Memory B cell (primary cell): ENCODE measurements at places on chromosomes 11 and 22.

DNA sequence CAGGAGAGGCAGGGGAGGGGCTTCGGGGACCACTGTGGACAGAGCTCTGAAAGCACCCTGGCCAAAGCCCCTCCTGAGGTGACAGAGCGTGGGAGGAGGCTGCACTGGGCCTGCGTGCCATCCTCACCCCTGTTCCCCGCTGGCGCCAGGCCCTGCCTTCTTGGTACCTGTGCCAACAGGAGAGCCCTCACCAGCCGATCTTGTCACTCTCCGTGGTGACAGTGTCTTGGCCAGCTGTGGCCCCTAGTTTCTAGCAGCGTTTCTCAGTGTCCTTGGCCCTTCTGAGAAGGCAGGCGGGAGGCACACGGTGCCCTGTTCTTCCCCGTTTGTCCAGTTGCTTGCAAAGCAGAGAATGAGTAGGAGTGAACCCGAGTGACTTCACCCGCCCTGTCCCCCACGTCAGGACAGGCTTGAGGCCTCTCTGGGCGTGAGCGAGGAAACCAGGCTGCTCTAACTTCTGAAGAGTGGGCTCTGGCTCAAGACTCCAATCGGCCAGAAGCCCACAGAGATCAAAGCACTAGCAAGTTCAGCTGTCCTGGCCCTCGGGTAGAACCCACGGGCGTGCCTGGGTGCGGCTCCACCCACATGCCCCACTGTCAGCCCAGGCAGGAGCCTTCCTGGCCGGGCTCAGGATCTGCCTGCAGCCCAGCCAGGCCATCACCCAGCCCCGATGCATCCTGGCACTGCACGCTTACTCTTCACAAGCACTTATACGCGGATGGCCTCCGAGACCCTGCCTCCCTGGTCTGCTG, 60.2 kb upstream of the EMID1 start:
- no peak for DNase-seq

DNA sequence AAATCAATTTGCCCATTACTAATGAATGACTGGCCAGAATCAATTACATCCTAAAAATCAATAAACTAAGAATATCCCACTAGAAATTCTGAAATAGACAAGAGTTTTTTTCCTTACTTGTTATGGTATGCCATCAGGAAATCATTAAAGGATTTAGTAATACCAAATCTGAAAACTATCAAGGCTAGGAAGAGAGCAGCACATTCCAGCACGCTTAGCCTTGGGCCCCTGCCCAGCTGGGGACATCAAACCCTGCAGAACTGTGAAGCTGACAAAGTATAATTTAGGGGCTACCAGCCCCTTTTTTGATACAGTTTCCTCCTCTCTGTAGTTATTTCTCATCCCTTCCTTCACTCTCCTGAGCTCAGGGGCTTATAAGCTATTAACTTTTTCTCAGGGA, 247.8 kb upstream of the ZC3H12C start:
- DNase-seq, result no peak

DNA sequence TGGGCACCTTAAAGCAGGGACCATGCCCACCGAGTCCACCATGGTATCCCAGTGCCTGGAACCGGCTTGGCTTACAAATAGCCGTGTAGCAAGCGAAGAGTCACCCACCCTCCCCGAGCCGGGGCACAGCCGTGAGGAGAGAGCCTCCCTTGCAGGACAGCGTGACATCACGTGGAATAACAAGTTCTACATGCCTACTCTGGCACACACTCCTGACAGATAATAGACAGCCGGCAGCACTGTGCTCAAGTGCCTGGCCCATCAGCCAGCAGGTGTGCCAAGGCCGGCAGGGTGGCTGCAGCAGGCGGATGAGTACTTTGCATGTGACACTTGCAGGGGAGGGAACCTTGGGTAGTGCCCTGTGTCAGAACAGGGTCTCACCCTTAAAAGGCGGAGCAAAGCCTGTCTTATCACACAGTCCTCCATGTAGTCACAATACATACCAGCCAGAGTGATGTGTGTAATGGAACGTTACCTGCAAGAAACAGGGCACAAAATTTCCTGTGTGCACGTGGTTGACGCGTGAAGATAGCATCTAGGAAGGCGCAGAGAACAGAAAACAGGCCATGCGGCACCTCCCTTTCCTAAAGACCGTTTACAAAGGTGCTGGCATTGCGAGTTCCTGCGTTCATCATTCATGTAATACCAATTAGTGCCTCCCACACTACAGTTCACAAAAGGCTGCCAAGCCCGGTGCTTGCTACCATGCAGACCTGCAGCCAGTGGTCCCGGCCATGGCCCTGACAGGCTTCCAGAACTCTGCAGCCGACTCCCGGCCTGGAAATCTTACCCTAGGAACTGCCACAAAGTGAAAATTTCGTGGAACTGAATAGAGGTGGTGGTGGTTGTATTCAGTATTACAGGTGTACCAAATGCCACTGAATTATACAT, 16.4 kb downstream of the TOM1 start:
- no peak for DNase-seq

- no peak for DNase-seq
These were observed 12.8 kb downstream of the TSKU start for GRCh38 chr11:76795936-76796441.

GRCh38 chr11:111416231-111416960, 37.3 kb upstream of the POU2AF1 start:
- DNase-seq, result no peak

GRCh38 chr11:129960216-129961214, 42.1 kb downstream of the PRDM10 start:
- no peak for DNase-seq

DNA sequence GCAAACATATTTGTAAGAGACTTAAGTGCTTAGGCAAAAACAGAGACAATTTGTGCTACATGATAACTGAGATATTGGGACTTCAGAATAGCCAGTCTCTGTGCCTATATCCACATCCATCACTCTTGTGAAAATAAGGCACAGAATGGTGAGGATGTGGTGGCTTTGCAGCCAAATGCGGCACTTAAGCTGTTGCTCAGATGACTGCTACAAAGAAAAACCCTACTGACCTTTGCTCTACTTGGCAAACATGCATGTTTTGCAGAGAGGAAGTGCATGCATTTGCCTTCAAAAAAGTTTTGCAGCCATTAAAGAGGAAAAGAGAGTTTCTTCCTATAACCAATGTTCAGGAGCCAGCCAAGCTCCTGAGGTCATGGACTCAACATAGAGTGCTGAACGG, 675.0 kb upstream of the KIRREL3 start:
- no peak for DNase-seq

- DNase-seq, result no peak
These were observed 9.4 kb downstream of the CCDC188 start for GRCh38 chr22:20141186-20142077.

DNA sequence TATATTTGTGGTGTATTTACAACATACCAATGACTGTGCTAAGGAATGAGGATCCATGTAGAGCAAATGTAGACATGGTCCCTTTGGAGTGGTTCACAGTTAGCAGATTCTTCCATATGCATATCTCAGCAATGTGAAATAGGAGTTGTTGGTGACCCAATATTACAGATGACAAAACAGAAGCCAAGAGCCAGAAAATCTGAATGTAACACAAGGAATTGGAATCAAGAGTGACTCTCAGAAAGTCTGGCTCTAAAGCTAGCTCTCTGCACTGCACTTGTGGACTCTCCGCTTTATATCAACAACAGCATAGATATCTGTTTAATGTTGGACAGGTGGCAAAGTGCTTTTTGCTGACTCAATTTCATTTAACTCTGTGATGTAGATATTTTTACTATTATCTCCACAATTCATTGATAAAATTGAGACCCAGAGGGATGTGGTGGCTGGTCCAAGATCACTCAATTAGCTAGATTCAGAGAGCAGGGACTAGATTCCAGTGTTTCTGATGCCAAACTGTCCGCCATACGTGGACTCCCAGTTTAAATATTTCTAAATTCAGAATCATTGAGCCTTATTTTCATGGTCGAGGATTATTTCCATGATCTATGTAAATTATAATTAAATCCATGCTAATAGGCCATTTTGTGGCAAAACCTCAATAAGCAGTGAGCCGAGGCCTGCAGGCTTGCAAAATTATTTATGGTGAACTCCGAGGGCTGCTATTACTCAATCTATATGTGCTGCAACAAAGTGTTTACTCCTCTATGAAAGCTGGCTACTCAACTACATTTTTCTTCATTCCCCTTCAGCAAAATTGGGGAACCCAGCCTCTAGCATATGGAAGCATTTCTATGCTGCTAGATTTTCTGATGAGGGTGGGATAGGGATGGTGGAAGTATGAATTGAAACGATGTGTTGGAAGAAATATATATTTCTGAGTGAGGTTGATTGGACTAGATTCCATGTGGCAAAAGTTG, 21.1 kb upstream of the TENM4 start:
- DNase-seq, result no peak

- DNase-seq, result no peak
These were observed 866 bp downstream of the EXPH5 start for GRCh38 chr11:108592591-108593213.

DNA sequence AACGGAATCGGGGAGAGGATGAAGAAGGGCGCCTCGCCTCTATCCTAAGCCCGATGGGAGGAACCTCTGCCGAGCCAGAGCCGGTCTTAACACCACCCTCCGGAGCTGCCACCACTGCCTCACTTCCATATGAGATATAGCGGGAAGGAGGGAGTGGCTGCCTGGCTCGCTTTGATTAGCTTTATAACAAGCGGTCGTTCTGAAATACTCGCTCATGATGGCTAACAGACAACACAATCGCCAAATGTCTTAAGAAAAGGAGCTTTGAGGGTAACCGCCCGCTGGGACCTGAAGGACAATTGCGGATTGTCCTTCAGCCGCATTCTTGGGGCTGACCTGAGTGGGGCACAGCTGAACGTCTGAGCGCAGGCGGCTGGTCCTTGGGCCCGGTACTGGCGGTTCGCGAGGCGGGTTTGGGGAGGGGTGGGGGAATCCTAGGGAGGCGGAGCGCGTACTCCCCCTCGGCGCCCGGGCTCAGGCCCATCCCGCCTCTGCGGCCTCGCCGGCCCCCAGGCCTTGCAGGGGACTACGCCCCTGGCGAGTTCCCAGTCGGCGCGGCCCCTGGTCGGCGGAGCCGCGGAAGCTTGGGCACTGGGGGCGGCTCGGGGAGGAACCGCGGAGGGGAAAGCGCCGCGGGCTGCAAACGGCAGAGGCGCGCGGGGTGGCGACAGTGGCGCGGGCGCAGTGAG, at the start of gene PLAAT5:
PLAAT5 (minus strand) TSS at position 617 of the 689 bp plus-strand sequence; CDS start at position 484, 133 bp downstream.
- DNase-seq, result no peak

- no peak for DNase-seq
These were observed 1.1 kb downstream of the DHCR7 start for GRCh38 chr11:71446942-71447688.

DNA sequence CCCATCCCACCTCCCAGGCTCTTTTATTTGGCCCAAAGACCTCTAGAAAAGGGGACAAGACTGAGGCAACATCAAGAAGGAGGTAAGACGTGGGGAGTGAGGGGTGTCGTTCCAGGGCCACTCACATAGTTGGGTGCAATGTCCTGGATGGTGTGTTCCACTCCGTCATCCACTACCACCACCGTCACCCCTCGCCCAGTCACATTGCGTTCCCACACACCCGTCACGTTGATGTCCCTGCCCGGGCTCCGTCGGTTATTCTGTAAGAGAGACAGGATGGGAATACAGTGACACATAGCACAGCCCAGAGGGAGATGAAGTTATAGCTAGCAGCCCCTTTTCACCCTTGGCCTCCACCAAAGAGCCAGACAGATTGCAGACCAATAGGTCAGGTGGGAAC, 3.8 kb downstream of the PCSK7 start:
- no peak for DNase-seq

DNA sequence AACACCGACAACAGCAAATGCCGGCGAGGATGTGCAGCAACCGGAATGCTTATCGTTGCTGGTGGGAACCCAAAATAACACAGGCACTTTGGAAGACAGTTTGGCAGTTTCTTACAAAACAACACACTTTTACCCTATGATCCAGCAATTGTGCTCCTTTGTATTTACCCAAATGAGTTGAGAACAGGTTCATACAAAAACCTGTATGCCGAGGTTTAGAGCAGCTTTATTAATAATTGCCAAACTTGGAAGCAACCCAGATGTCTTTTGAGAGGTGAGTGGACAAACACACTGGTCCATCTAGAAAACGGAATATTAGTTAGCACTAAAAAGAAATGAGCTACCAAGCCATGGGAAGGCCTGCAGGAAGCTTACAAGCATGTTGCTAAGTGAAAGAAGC, 118.9 kb downstream of the CTTN start:
- no peak for DNase-seq

DNA sequence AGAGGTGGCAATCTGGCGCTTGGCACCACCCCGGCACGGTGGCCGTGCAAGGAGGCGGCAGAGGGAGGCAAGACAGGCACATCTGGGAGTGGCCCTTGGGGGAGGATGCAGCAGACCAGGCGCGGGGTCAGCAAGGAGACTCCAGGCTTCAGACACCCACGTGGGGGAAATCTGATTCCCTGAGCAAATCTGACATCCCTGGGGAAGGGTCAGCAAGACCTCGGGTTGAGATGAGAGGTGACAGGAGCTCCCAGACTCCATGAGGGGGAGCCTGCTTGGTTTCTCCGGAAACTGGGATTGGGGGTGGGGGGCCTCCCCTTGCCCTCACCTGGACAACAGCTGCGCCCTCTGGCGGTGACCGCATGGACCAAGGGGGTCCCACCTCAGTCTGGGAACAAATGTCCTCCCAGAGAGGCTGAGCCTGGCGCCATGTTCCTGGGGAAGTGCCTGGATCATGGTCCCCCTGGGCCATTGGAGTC, 4.0 kb upstream of the RCOR2 start:
- DNase-seq, result no peak

DNA sequence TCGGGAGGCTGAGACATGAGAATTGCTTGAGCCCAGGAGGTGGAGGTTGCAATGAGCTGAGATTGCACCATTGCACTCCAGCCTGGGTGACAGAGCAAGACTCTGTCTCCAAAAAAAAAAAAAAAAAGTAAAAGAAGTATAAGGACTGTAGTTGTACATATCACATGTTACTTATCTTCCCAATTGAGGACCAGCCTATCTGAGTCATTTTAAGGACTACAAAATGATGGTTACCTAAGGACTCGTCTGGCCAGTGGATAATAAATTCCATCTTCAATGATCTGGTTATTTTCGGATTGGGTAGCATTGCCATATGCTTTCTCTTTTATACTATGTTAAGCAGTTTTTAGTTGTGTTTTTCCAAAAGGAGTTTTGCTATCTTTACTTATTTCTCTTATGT, 55.3 kb downstream of the PPFIA1 start:
- no peak for DNase-seq

DNA sequence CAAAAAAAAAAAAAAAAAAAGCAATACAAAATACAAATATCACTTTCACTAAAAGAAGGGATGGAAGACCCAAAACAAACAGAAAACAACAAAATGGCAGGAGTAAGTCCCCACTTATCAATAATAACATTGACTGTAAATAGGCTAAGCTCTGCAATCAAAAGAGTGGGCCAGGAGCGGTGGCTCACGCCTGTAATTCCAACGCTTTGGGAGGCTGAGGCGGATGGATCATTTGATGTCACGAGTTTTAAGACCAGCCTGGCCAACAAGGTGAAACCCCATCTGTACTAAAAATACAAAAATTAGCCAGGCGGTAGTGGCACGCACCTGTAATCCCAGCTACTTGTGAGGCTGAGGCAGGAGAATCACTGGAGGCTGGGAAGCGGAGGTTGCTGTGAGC, 9.8 kb upstream of the PPP6R3 start:
- DNase-seq, result no peak
